ENCODE measurements at places on chromosomes 16 and 17.

DNA sequence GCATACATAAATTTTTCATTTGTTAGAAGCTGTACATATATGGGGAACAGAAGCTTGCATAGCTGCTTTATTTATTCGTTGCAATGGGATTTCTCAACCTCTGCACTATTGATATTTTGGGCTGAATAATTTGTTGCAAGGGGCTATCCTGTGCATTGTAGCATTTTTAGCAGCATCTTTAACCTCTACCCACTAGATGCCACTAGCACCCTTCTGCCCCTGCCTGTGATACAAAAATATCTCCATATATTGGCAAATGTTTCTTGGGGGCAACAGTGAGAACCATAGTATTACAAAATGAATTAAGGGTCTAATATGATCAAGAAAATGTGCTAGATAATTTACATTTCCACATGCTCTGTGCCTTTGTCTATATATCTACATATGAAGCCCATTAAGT is 1401.0 kb downstream of the CDH11 start:
- no peak for DNase-seq

- no peak for DNase-seq
These were observed 41.6 kb downstream of the MYO1D start for GRCh38 chr17:32835291-32835761.

GRCh38 chr17:44557651-44558285 is 484 bp downstream of the FZD2 start:
- DNase-seq, result no peak

GRCh38 chr16:19085679-19086200 is 18.3 kb downstream of the COQ7 start:
- DNase-seq, result no peak

DNA sequence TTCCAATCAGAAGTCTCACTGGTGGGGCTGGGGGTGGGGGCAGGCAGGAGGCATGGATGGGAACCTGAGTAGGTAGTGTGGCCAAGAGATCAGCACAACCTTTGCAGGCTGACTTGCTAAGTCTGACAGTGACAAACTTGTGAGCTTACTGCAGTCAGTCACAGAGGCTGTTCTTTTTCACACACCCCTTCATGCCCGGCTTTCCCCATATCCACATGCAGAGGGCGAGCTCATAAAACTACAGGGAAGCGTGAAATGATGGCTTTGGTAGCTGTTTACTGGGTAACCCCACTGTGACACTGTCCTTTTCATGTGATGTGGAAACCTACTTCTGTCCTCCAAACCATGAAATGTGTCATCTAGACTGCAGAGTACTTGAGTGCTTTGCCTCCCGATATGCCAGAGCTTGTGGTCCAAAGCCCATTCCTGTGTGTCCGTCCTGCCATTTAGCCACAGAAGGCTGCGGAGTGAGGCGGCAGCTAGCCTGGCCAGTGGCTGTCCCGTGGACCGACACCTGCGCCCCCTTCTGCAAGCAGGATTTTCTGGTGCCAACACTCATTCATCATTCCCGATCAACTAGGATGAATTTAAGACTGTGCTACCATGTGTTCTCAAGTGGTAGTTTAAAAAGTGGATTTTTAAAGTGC is 9.8 kb downstream of the GEMIN4 start:
- no peak for DNase-seq

DNA sequence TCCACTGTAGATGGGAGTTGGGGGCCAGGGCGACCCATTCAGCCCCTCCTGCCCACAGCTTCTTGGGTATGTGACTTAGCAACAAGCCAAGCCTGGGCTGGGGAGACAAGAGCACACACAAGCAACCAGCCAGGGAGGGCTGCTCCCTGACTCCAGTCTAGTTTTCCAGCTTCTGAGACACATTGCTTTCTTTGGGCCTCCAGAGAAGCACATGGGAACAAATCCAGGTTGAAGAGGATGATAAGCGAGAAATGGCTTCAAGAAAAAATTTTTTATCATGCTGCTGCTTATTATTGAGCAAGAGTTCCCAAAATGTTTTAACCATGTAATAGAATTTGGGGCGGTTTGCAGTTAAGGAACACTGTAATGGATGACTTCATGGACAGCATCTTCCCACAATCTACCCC is 173.7 kb downstream of the SOX9 start:
- no peak for DNase-seq

- DNase-seq, result peak; percentile 70
These were observed 7.1 kb upstream of the BAIAP2 start for GRCh38 chr17:81027591-81028505.
